ENCODE measurements at places on chromosomes 16 and 17.

DNA sequence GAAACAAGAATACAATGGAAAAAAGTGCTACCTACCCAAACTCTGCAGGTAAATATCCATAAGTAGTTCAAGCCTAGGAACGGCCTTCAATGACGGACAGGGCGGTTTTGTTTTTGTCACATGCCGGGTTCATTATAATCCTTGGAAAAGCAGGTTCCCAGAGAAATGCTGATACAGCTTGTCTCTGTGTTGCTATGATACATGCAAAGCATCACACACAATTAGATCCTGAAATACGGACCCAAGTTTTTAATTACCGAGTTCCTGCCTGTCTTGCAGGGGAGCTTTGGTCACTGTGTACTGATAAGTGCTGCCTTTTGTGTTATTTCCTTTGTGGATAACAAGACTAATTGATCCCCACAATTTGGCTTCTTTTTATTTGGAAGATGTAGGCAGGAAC lies 217.4 kb downstream of the HAPSTR1 start:
- DNase-seq = no peak

GRCh38 chr16:3983081-3983520 lies 102.6 kb upstream of the CREBBP start:
- peak; percentile 46 for DNase-seq

DNA sequence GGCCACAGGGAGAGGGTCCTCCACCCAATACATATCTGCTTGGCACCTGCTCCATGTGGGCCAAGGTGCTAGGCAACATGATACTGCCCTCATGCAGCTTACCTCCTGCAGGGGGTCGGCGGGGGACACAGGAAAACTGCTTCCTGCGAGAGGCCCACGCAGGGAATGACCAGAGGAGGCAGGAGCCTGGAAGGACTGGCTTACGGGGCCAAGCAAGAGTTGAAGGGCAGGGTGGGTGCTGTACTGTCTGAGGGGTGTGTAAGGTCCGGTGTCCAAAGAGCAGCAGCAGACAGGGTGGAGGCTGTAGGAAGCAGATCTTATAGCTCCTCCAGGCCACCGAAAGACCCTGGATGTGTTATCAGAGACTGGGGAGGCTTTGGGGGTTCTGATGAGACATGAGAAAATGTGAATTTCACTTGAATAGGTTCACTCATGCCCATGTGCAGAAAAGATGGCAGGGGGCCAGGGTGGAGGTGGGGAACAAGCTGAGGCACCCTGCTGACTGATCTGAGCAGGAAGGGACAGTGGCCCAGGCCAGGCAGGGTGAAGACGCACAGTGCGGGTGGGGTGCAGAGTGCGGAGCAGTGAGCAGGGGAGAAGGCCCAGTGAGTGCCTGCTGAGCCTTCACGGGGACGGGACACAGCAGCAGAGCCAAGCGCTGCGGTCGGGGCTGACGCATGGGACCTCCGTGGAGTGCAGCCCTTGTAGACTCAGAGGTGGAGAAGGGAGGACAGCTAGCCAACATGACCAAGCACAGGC lies 8.3 kb downstream of the FLCN start:
- no peak for DNase-seq

DNA sequence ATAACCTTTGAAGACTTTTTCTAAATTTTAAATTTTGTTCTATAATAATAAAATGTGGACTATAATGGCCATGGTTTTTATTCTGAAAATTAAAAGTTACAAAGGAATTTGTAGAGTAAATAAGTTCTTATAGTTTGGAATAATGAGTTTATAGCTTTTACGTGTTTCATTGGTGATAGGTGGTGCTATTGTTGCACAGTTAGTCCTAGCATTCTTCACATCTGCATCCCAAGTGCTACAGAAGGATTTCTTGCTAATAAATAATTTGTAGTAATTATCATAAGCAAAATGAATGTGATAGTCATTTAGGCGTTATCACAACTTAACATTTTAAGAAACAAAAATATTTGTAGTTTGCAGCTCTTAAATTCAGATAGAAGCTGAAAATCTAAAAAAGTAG lies 67.9 kb downstream of the BCAS3 start:
- no peak for DNase-seq

DNA sequence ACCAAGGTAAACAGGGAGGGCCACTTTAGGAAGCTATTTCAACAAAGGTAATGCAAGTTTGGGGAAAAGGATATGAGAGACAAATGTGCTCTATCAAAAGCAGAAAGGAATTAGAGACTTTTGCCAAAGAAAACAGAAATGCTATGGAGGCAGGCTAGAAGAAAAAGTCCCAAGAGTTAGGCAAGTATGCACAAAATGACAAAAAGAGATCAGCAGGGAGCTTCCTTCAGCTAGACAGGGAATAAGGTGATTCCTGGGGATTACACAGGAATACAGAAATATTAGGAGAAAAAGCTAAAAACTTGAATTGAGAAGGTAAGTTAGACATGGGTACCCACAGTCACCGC lies 2.4 kb downstream of the FXR2 start:
- no peak for DNase-seq

DNA sequence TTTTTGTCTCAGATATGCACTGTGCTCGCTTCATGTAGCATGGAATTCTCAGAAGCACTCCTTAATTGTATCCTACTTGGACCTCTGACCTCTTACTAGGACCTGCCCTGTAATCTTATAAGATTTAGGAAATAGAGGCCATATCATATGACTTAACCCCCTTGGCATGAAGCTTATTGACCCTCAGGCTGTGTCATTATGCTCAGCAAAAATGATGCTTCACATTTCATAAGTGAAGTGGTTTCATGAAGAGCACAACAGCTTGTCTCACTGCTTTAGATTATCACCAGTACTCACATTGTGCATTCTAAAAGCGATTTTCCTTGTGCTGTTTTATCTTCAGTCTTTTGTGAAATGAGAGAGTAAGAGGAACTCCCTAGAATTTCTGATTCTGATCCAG lies 6.4 kb downstream of the PHKB start:
- no peak for DNase-seq

- no peak for DNase-seq
These were observed 33.4 kb upstream of the PIK3R6 start for GRCh38 chr17:8900626-8901585.

GRCh38 chr17:2194889-2195335 lies 108.7 kb downstream of the SMG6 start:
- no peak for DNase-seq

DNA sequence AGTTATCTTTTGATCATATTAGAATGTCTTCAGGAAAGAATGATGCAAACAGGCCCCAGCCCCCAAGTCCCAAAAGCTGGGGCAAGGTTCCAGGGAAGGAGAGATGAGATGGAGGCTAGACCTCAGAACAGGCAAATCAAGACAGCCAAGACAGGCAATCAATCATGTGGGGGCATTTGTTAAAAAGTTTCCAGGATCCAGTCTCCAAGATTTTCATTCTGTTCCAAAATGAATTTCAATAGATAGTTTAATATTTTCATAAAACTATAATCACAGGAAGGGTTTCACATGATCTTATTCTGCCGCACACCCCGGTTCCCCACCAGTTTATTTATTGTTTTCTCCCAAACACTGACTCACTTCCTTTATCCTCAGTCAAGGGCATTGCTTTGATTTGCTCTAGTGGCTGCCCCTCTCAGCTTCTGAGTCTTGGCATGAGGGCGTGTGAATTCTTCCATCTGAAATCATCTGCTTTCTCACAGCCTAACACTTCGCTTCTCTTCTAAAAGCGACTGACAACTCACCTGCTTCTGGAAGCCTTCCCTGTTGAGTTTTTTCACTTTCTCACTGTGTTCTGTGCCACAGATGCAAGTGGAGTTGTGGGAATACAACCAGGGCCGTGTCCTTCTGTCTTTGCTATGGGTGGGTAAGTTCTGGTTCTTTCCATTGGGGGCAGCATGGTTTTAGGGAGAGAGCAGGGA lies 12.2 kb upstream of the TERF2 start:
- DNase-seq = no peak

GRCh38 chr16:83903751-83904150 lies 4.8 kb downstream of the MLYCD start:
- no peak for DNase-seq

DNA sequence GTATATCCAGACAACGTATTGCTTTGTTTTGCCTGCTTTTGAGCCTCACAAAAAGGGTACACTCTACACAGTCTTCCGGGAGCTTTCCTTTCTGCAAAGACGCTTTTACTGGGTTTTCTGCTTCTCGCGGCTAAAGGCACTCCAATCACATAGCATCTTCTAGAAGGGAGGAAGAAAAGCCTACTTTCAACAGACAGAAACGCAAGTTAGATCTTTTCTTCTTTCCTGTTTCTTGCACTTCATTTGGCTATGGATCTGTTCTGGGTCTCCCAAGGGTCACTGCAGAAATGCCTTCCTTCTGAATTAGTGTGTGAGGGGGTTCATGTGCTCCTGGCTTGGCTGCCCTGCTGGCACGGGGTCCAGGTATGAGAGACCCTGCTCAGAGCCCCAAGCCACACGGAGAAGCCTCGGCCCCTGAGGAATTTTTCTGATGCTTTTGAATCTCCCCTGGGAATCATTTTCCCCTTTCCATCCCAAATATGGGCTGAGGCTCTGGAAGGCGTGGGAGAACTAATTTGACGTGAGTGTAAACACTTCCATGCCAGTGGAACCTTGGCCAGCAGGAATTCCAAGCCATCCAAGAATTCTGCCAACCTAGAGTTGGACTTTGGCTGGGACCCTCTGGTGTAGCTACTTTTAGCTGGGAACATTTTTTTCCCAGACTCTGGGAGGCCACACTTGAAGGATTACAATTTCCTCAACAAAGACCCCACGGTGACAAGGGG lies 49.6 kb upstream of the NKD1 start:
- no peak for DNase-seq

DNA sequence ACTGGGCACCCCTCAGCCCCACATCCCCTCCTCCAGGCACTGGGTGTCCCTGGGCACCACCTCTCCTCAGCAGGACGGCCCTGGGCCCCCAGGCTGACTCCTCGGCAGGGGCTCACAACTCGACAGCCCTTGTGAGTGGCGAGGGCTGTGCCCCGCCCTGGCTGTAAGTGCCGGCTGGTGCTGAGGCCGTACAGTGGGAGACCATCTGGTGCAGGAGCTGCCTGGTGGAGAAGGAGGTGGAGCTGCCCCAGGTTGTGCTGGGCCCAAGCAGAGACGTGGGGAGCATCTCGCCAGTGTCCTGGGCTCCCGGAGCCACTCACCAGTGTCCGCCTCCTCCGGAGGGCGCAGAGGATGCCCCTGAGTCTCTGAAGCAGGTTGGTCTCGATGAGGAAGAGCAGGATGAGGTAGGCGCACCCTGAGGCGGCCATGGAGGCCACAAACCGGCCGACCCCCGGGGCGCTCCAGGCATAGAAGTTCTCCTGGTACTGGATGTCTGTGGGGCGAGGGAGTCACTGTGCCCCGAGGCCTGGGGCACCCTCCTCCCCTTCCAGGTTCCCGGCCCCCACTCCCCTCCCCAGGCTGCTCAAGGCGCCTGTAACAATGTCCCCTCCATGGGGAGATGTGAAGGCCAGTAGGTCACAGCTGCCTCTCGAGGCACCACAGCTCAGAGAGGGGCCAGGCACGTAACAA lies 15.1 kb upstream of the RNPS1 start:
- DNase-seq = no peak
